ENCODE measurements at places on chromosomes 4 and X. TPM values are rescaled to one million over a fixed set of nuclear protein-coding genes. Genes with fewer than 3 reads are reported as not detected.
A peak's percentile ranks its signal among the peaks of the same experiment; 100 is the strongest.

DNA sequence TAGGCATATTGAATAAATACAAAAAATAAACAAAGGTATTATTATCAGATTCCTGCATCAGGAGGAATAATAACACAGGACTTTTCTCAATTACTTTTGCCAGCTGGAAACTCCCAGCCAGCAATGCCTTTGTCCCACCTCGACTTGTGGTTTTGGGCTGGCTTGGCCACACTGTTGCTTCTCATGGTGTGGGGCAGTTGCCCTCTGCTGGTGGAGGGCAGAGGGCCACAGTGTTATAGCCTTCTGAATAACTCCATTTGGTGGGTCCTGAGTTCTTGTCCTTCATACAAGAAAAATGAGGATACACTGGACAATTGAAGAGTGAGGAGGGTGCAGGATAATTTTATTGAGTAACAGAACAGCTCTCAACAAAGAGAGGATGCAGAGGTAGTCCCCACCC, 1206.0 kb upstream of the ADGRL3 start:
- DNase-seq, result no peak

DNA sequence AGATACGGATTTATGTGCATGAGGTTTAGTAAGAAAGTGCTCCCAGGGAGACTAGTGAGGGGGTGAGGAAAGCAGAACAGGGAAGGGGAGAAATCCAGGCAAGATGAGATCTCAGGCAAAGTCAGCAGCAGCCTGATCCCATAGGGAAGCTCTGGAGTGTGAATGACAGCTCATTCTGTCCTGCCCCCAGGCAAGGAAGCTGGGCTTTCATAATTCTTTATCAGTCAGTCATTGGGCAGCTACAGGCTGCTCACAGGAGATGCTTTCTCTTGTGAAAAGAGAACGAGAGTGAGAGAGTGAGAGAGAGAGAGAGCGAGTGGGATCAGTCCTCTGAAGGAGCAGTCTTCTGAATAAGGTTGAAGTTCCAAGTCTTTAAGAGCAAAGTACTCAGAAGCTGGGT, 48.1 kb downstream of the SRPX start:
- DNase-seq, result no peak

DNA sequence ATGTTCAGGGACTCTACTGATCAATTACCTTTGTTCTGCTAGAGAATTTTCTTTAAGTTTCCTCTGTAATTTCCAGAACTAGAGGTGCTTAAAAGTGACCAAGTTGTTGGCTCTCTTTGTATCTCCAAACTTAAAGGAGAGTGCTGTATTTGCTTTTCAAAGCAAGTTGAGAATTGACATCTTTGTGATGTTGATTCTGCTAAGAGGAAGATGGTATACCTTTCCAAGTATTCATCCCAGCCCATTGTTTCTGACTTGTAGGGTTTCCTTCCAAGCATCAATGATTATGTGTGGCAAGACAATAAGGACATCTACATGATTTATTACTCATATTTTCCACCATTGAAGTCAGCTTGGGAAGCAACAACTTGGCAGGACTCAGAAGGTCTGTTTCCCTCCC, 190.6 kb downstream of the GC start:
- no peak for DNase-seq

- DNase-seq, result no peak
These were observed 8.6 kb downstream of the DAPP1 start for GRCh38 chr4:99825272-99825671.

DNA sequence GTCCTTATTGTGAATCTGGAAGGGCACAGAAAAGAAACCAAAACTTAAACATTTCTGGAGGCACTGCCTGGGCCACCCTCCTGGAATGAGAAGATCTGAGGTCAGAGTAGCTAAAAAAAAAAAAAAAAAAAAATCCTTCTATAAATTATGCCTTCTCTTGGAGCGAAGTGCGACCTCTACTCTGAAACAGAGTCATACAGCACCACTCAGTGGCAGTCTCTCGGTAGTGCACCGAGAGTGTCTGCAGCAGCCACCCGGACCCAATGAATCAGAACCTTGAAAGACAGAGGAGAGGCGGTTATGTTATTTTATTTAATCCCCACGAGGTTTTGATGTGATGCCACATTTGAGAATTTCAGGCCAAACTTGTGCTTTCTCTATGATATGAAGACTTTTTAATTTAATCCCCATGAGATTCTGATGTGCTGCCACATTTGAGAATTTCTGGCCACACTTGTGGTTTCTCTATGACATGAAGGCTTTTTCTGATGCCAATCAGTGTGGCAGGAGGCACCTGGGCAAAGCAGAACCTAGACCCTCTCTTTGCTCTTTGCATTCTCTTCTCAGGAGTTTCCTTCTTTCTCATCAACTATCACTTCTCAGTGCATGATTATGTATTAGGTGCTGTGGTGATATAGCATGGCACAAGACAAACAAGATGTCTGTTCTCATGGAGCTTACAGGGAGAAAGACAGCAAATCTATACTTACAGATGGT, 5.6 kb upstream of the CT47C1 start:
- peak; percentile 49 for DNase-seq

DNA sequence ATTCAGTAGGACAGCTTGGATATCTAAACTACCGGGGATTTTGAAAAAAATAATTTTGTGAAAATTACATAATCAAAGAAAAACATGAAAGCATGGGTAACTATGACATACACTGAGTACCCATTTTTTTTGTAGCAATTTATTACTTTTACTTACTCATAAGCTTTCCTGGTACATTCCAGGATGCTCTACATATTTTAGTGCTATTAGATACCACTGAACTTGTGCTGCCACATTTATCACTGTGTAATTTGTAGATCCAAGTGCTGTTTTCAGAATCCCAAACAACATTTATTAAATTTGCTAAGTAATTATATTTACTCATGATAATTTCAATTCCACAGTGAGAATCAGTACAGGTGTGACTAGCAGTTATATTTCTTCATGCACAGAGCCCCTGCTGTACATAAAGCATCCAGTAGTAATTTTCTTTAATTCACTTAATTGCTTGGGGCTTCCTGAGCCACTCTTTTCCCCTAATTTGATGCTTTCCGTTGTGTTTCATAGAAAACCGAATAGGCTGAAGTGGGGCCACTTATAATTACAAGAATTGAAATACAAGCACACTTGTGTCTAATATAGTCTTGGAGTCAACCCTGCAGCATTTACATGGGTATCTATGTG, 2254.4 kb downstream of the ARAP2 start:
- DNase-seq, result no peak

DNA sequence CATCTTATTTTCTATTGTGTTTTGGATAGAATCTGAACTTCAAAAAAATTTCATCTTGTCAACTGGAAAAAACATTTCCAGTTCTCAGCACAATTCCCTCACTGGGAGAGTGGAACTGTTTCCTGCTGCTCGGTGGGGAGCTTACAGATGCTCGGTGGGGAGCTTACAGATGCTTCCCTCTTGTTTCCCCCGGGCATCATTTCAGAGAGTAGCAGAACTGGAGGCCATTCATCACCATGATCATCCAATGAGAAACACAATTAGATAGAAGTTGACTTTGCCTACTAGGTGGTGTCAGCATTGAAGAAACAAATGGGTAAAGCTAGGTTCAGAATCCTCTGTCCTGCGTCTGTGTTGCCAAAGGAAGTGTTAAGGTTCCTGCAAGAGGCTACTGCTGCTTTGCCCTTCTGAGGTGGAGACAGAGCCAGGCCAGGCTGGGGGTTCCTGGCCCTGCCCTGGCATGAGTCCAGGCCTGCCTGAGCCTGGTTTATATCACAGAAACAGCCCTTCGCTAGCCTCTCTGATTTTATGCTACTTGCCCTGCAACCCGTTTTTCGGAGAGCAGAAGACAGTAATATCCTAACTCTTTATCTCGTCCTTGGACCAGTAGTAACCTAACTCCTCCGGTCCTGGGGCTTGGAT, 70.6 kb downstream of the TAPT1 start:
- no peak for DNase-seq

BEX5 gene
- polyA plus RNA-seq, result 5.6 TPM

ZNF711 gene
- polyA plus RNA-seq, result 0.81 TPM

PABPC4L gene
- not detected for polyA plus RNA-seq

DACH2 gene
- not detected for polyA plus RNA-seq

HUWE1 gene
- polyA plus RNA-seq, result 27.1 TPM

DAPP1 gene
- 2.4 TPM for polyA plus RNA-seq

FGF13 gene
- polyA plus RNA-seq, result 1.6 TPM
